ENCODE measurements at places on chromosomes 6 and 20. TPM values are rescaled to one million over a fixed set of nuclear protein-coding genes. Genes with fewer than 3 reads are reported as not detected.

The TFAP2C gene
- total RNA-seq, result not detected

The HDGFL1 gene
- total RNA-seq, result not detected

The MYLK4 gene
- total RNA-seq, result 1.7 TPM

The SLC22A16 gene
- total RNA-seq, result not detected

The SLC12A5 gene
- total RNA-seq, result not detected

The SOX4 gene
- total RNA-seq, result 0.97 TPM

The ZSCAN31 gene
- 0.77 TPM for total RNA-seq

The LGSN gene
- not detected for total RNA-seq

The ABCC10 gene
- total RNA-seq, result 51.0 TPM

The RIPOR3 gene
- total RNA-seq, result not detected

The TGM2 gene
- total RNA-seq, result 0.76 TPM

The FGD2 gene
- total RNA-seq, result 12.6 TPM
